IMR-90 (cell line): ENCODE measurements at places on chromosomes 7 and 10. TPM values are rescaled to one million over a fixed set of nuclear protein-coding genes. Genes with fewer than 3 reads are reported as not detected.

DNA sequence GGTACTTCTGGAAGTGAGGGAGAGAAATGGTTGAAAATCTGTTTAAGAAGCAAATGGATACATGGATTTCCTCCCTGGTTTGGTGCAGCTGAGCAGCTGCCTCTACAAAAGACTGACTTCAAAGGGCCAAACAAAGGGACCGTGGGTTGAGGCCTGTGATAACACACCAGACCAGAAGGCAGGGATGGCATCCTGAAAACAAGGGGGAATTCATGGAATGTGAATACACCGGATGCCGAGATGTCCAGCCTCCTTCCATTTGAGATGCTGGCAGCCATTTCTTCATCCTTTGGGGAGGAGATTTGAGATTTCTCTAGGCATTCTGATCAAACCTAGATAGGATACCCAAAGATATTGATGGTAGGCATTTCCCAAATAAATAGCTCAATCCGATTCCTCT lies 36.9 kb downstream of the TAF3 start:
- H3K36me3 ChIP-seq: no peaks in the 10 kb centered on the region
- no peak overlapping the region for H3K4me3 ChIP-seq
- DNase-seq: no peak
- no peak overlapping the region for H3K27ac ChIP-seq
- no peaks in the 10 kb centered on the region for H3K27me3 ChIP-seq

DNA sequence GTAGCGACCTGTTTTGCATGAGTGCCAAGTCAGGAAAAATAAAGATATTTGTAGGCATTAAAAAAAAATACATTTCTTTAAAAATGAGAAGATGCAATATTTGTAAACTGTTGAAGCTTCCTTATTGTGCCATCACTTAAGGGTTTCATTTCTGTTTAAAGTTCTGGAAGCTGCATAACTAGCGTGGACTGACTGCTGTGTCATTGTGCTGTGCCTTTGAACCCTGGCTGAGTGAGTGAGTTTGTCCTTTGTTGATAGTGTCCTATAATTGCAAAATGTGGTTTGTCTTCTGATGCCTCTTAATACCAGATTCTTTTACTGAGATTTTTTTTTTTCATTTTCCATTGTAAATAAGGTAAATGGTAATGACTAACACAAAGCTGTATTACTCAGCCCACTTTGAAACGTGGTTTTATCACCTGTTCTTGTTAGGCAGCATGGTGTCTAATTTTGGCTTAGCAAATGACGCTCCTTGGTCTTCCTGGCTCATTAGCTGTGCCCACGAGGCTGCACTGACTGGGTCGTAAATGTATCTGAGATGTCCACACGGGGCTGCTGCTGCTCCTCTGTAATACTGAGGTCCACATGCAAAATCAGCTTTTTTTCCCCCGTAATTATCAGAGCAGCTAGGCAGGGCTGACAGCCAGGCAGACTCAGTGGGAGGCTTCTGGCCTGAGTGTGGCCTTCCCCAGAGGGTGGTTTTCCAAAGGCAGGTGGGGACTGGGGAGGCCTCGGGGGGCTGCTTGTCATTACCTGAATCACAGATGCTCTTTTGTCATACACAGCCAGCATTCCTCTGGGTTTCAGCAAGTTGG lies 14.8 kb downstream of the ZSCAN25 start:
- no peaks in the 10 kb centered on the region for H3K4me1 ChIP-seq
- H3K4me3 ChIP-seq: no peak overlapping the region
- no peaks in the 10 kb centered on the region for H3K27me3 ChIP-seq

DNA sequence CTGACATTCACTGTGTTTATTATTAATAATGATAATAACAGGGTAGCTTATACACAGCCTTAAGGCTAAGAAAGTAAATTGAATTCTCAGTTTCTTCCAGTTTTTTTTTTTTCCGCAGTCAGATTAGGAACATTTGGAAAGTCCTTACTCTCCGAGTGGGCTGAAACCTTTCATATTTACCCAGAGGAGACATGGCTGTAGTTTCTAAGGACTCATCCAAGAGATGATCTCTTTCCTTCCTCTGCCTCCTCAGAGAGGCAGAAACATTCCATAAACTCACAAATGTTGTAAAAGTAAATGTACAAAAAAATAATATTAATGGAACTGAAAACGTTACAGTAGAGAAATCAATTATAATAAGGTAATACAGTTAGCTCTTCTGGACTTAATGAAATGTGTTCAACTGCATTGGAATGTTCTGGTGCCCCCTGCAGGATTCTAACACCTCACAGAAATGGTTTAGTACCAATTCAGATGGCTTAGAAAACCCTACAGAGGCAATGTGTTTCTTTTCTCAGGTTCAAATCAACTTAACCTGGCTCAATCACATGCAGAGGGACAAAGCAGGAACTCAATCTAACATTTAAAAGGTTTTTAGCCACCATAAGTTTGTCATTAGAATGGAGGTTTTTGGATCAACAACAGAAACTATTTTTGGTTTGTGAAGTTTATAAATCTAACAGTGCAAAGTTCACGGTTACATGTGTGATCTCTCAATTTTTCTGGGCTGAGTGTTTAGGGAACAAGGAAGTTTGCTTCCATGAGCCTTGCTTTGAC lies 71.7 kb downstream of the ICA1 start:
- no peaks in the 10 kb centered on the region for H3K4me1 ChIP-seq
- H3K4me3 ChIP-seq: no peak overlapping the region
- peak; percentile 54 for DNase-seq
- H3K36me3 ChIP-seq: no peaks in the 10 kb centered on the region

GRCh38 chr10:30974773-30975415 lies 56.8 kb downstream of the ZNF438 start:
- H3K4me3 ChIP-seq: no peak overlapping the region
- no peak overlapping the region for H3K27ac ChIP-seq
- no peaks in the 10 kb centered on the region for H3K27me3 ChIP-seq
- no peaks in the 10 kb centered on the region for H3K36me3 ChIP-seq

- no peak overlapping the region for H3K4me3 ChIP-seq
- no peaks in the 10 kb centered on the region for H3K4me1 ChIP-seq
- peak; percentile 23 for DNase-seq
- no peak overlapping the region for H3K27ac ChIP-seq
- H3K27me3 ChIP-seq: peaks cover 16% of the 10 kb centered on the region
- H3K36me3 ChIP-seq: no peaks in the 10 kb centered on the region
Observed at GRCh38 chr7:26368542-26368941, 76.9 kb downstream of the SNX10 start.

GRCh38 chr7:128934361-128935341 lies 3.1 kb upstream of the IRF5 start:
- H3K4me3 ChIP-seq: no peak overlapping the region
- no peaks in the 10 kb centered on the region for H3K36me3 ChIP-seq
- no peak for DNase-seq
- H3K27ac ChIP-seq: no peak overlapping the region
- no peaks in the 10 kb centered on the region; the same call in 1 of the 2 replicates for H3K4me1 ChIP-seq

Gene GJD4
- 0.06 TPM in 1 of 2 replicates, not detected in the other for polyA plus RNA-seq
